HepG2 (cell line): ENCODE measurements at places on chromosomes 5 and 9. TPM values are rescaled to one million over a fixed set of nuclear protein-coding genes. Genes with fewer than 3 reads are reported as not detected.

SLC46A2 gene
- total RNA-seq: not detected in 2 replicates

CATSPER3 gene
- total RNA-seq: 0.14 and 0.33 TPM in 2 replicates

DNA sequence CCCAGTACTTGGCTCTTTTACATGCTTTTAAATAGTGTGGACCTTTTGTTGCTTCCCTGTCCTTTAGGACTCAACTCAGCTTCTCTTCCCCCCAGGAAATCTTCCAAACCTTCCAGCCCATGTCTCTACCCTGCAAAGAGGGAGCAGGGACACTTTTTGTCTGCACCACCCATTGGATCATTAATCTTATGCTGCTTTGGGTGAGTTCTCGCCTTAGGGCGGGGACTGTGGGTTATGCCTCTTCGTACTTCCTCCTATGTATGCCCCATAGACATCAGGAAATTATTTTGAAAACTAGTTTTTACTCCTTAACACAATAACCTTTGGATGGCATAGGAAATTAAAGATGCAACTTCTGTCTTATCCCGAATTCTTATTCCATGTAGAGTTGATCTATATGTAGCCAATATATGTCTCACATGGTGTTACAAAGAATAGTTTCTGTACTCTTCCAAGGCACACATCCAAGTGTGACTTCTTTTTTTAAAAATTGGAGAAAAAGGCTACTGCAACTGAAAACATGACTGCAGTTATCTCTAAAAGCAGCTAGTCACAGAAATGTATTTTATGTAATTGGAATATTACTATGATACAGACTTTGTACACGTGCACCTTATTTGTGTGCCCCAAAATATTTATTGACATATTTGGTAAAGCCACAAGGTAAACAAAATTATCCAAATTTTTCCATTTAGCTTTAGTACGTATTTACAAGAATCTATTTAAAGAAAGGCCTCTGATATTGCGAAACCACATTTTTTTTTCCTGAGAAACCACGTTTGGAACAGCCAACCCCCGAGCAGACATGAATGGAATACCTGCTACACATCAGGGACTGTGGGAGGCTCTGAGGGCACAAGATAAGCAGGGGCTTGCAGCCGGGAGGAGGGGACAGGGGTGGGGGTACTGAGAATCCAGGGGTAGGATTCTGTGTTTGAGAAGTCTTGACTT lies 133.6 kb downstream of the WDR41 start:
- no peak overlapping the region for H3K4me3 ChIP-seq
- H3K36me3 ChIP-seq: no peaks in the 10 kb centered on the region
- peaks cover 8% of the 10 kb centered on the region for H3K4me1 ChIP-seq
- no peak overlapping the region for H3K27ac ChIP-seq
- H3K27me3 ChIP-seq: no peaks in the 10 kb centered on the region
- no peak for DNase-seq

DNA sequence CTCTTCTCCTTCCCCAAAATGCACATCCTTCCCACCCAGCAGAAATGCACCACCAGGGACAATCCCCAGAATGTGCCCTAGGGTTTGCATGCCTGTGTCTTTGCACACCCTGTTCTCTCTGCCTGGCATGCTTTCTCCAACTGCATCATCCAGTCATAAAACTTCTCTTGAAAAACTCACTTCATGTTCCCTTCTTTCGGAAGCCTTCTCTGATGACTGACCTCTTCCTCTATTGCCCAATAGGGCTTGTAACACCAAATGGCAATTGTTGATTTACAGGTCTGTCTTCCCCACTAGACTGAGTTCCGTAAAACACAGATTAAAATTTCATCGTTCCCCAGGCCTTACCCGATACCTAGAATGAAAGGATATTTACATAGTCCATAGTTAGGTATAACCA lies 83.1 kb upstream of the SPOCK1 start:
- no peak overlapping the region for H3K4me3 ChIP-seq
- H3K36me3 ChIP-seq: no peaks in the 10 kb centered on the region
- 0 out of 3 replicates have a peak, but pooled peaks cover 4% of the 10 kb centered on the region for H3K27me3 ChIP-seq
- no peak overlapping the region for H3K27ac ChIP-seq
- H3K4me1 ChIP-seq: no peaks in the 10 kb centered on the region

DNA sequence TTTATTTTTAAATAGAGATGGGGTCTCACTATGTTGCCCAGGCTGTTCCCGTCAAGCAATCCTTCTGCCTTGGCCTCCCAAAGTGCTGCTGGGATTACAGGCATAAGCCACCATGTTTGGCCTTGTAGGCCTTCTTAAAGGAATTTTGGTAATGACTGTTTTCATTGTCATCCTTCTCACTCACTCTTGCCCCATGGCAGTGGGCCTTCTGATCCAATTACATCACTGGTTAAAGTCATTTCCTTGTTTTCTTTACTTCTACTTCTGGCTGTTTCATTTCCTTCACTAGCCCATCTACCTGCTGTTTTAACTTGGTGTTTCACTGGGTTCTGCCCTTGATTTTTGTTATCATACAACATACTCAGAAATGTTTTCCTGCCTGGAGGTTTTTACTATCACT lies 20.1 kb upstream of the NIM1K start:
- H3K4me3 ChIP-seq: no peak overlapping the region
- peaks cover 45% of the 10 kb centered on the region for H3K36me3 ChIP-seq
- no peak for DNase-seq
- H3K27ac ChIP-seq: no peak overlapping the region
- no peaks in the 10 kb centered on the region for H3K4me1 ChIP-seq
